ENCODE measurements at places on chromosomes 3 and 15.

DNA sequence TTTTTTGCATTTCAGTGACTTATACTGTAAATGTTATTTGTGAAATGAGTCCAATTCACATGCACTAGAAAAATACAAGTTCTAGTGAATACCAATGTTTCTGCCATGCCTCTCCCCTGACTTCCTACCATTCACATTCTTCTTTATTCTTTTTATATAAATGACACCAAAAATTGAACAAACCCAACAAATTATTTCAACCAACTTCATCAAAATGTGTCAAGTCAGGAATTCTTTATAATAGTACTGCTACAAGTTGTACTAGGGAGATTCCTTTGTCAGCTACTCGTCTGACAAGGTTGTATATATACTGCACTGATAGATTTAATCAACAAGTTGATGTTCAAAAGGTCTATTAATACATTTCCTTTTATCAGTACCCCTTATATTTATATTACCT, 3.0 kb downstream of the TBL1XR1 start:
- no peak for DNase-seq

DNA sequence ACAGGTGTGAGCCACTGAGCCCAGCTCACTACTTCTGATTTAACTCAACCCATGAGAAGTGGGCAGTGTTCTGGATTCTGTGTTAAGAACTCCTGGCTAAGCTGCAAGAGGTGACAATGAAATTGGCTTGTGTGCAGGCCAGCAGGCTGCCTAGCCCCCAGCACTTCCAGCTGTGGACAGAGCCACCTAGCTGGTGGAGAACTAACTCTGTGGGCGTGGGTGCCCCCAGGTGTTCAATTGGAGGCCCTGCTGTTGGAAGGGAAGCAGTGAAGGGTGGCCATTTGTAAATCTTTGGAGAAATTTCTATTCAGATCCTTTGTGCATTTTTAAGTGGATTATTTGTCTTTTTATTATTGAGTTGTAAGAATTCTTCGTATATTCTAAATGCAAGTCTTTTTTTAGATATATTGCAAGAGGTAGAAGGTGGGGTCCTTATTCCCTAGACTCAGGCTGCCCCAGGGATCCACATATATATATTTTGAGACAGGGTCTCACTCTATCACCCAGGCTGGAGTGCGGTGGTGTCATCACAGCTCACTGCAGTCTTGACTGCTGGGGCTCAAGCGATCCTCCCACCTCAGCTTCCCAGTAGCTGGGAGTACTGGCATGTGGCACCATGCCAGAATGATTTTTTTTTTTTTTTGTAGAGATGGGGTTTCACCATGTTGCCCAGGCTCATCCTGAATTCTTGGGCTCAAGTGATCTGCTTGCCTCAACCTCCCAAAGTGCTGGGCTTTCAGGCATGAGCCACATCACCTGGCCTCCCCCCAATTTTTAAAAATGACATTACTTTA, 7.2 kb upstream of the SCAMP5 start:
- peak; percentile 75 for DNase-seq

GRCh38 chr3:66449411-66449974, 51.3 kb downstream of the LRIG1 start:
- DNase-seq, result no peak

- DNase-seq, result peak; percentile 55
Observed at GRCh38 chr3:139113231-139113992, 68.7 kb upstream of the PRR23C start.

DNA sequence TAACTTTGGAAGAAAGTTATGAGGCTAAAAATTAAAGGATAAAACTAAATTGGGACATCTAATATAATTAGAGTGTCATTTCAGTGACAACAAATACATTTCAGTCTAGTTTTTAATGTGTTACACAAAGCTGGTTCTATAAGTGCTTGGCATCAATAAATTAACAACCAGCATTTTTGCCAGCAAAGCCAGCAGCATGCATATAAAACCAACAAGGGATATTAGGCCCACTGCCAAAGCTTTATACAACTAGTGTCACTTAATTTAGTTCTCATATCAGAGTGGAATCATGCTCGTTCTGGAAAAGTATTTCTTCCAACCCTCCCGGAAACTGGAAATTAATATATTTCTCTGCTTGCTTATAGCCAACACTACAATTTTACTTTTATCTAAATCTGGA, 88.8 kb downstream of the THBS1 start:
- no peak for DNase-seq

- no peak for DNase-seq
Observed at GRCh38 chr15:69910514-69910913, 187.2 kb downstream of the TLE3 start.

DNA sequence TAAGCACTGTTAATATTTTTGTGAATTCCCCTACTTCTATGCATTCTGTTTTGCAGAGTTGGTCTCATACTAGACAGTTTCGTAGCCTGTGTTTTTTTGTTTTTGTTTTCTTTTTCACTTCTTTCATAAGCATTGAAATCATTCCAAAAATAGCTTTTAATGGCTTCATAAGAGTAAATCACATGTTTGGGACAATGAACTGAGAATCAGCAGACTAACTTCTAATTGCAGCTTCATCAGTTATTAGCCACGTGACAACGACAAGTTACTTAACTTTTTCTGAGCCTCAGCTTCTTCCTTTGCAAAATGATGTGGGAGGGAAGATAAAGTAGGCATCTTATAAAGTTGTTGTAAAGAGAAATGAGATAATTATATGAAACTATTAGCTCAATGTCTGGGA, 124.8 kb downstream of the LIPC start:
- DNase-seq, result no peak

DNA sequence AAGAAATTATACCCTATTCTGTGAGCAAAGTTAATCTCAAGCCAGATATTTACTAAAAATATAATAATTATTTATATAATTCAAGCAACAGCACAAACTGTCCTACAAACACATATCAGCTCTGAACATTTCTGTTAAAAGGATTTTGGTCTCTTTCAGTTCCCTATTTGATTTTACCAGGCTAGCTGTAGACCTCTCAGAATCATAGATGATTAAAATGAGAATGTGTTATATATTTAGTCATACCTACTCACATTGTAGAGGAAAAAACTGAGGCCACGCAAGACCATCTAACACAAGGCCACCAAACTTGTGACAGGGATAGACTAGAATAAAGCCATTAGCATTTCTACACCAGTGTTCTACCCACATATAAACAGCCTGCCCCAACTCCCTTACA, 28.5 kb downstream of the ACKR4 start:
- no peak for DNase-seq

DNA sequence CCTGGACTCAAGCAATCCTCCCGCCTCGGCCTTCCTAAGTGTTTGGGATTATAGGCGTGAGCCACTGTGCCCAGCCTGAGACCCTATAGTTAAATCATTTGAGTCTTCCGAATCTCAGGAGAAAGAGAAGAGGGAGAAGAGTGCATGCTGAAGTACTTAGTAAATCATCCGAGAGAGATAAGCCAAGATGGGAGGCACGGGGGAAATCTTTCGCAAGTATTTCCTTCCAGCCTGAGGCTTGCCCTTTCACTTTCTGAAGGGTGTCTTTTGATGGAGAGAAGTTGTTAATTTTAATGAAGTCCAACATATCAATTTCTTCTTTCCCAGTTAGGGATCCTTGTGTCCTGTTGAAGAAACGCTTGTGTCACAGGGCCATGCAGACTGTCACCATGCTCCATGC, 97.1 kb upstream of the SLC6A6 start:
- DNase-seq, result no peak

- no peak for DNase-seq
Observed at GRCh38 chr3:186082150-186082549, 26.7 kb downstream of the ETV5 start.

DNA sequence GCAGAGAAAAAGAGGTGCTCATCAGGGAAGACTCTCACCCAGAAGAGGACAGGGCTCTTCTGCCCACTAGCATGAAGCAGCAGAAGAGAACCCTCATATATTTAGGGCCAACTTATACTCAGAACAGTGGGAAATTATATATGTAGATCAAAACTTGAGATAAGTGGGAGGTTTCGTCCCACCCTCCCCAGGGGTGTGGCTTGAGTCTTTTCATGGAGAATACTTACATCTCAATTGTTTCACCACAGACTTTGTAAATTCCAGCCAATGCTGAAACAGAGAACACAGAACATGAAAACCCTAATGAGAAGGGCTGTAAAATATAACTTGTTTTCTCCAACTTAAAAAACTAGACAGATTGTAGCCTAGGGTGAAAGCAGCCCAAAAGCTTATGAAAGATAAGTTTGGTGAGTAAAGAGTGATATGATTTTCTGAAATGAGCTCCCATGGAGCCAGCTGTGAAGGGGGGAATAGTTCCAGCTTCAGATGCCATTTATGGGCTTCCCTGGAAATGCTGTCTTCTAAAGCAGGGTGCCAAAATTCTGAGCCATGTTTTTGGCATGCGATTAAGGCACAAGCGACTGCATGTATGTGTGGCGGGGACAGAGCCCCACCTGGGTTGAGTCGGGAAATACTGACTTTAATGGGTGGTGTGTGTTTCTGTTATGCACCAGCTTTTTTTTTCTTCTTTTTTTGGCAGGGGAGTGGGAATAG, 92.9 kb downstream of the WDR76 start:
- no peak for DNase-seq

- peak; percentile 84 for DNase-seq
Observed at GRCh38 chr15:52179278-52180195, 11.7 kb downstream of the GNB5 start.

GRCh38 chr3:54599716-54600115, 328.1 kb downstream of the LRTM1 start:
- DNase-seq, result no peak

DNA sequence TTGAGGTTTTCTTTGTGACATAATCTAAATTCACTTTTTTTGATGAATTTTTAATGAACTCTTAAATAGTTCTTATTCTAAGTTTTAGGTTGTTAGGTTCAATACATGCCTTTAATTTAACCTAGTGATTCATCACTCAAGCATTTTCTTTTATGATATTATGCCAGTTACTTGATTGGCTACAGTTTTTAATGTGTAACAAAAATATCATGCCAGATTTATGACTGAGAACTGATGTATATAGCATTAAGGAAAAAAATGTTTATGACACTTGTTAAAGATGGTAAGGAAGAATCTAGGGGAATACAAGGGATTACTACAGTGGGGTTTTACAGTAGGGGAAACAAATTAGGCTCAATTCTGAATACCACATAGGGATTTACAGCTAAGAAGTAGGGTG, 103.1 kb downstream of the VGLL3 start:
- DNase-seq, result no peak

GRCh38 chr15:77311618-77312398, 108.1 kb downstream of the PEAK1 start:
- DNase-seq, result no peak

- no peak for DNase-seq
Observed at GRCh38 chr3:8891774-8892173, 71.5 kb downstream of the RAD18 start.

DNA sequence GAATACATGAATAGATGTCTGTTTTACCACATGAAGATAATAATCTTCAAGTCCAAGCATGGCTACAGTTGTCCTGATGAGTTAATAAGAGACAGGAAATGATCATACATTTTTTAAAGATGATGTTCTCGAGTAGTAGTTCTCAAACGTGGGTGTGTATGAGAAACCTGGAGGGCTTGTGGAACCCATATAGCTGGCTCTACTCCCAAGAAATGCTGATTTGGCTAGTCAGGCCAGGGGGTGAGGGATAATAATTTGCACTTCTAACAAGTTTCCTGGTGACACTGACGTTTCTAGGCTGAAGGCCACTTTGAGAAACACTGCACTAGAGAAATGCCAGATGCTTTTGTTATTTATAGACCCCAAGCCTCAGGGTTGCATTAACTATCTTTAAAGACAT, 37.0 kb downstream of the ROPN1B start:
- DNase-seq, result no peak

DNA sequence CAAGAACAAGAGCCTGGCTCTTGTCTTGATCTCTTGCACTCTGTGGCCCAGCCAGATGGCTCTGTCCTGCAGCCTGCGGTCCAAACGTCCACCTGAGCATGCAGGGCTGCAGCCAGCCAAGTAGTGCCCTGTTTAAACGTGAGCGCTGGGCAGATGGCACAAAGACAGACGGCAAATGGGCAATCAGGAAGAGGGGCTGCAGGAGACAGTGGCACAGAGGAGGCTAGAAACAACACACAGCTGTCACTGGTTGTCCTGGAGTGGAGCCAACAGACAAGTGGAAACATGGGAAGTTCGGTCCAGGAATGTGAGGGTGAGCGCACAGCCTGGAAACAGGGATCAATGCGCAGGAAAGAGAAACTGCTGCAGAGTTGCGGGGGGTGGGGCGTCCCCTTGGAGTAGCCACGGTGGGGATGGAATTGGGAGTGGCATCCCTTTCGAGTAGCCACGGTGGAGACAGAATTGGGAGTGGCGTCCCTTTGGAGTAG, 10.7 kb upstream of the ZXDC start:
- peak; percentile 95 for DNase-seq

GRCh38 chr3:81502236-81502635, 259.2 kb downstream of the GBE1 start:
- DNase-seq, result no peak

DNA sequence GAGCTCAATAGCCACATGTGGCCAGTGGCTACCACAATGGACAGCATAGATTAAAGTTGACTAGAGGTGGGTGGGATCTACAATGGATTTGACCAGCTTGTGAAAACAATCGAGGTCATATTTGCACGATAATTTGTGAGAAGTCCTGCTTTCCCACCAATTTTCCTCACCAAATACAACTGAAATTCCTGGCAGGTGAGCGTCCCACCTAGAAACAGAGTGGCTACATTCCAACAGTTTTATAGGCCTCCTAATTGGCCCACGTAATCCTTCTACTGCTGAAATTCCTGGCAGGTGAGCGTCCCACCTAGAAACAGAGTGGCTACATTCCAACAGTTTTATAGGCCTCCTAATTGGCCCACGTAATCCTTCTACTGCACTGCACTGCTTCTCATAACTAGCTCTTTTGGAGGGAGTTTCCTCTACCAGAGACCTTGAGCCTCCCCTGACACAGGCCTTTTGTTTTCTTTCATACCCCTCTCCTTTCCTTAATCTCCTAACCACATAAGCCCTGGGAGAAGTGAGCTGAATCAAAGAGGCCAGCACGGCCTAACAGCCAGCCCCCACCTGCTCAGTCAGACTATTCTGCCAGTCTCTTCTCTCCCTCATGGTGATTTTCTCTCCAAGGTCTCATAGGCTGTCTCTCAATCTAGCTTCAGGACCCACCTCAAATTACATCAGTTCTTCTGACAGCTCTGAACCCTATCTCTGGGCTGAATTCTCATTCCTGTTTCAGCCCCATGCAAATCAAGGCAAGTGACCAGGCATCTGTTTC, 80.2 kb downstream of the BFSP2 start:
- DNase-seq, result no peak

GRCh38 chr3:12986521-12986920, 86.7 kb downstream of the IQSEC1 start:
- no peak for DNase-seq

DNA sequence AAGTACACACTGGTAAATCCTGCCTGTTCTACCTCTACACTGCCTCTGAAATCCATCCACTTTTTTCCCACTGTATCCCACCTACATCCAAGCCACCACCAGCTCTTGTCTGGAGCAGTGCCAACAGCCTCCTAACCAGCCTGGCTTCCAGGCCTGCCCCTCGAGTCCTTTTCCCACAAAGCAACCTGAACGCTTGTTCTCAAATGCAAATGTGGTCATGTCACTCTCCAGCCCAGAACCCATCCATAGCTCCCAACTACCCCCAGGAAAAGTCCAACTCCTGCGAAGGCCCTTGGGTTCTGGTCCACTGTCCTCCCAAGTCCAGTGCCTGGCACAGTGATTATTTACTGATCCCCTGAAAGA, 83.8 kb downstream of the SEMA5B start:
- peak; percentile 44 for DNase-seq

Data from NCI-H524 (cell line).